ENCODE measurements at places on chromosomes 3 and 15.

- DNase-seq = no peak
Observed at GRCh38 chr15:33115191-33115861, 79.2 kb downstream of the FMN1 start.

DNA sequence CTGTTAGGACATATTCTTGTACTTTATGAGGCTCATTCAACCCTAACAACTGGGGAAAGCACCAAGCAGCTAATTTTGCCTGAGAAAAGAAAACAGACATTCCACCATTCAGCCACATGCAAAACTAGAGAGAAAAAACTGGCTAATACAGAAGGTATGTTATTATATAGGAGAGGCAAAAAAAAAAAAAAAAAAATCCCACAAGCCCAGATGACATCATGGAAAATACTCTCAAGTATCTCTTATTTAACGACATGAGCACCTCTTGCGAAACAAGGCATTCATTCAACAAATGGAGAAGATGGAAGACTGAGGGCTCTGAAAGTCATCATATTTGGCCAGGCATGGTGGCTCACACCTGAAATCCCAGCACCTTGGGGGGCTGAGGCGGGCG, 61.5 kb downstream of the PRICKLE2 start:
- no peak for DNase-seq

GRCh38 chr3:126146525-126147146, 33.8 kb downstream of the ALDH1L1 start:
- no peak for DNase-seq

DNA sequence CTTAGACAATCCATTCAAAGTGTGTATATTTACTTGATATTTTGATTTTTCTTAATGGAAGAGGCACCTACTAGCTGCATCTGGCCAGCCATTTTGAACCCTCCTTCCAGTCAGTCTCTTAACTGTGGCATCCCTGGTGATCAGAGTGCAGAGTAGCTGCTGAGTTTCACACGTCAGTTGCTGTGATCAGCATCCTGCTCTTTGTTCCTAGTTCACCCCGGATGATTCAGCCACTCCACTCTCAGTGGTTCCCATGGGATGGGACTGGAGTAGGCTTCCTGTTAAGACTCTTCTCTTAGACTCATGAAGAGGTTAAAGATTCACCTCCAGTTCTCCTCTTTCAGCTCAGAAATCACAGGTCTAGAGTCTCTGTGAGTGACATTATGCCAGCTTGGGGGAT, 75.8 kb downstream of the STXBP5L start:
- DNase-seq = no peak

DNA sequence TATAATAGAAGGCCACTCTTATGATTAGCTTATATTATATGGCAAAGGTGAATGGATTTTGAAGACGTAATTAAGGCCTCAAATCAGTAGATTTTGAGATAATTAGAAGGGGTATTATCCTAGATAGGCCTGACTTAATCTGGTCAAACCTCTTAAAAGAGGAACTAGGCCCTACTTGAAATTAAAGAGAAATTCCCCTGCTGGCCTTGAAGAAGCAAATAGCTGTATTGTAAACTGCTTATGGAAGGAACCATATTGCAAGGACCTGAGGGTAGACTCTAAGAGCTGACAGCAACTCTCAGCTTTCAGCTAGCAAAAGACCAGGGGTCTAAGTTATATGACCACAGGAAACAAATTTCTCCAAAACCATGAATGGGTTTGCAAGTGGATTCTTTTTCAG, 219.0 kb upstream of the ONECUT1 start:
- no peak for DNase-seq

DNA sequence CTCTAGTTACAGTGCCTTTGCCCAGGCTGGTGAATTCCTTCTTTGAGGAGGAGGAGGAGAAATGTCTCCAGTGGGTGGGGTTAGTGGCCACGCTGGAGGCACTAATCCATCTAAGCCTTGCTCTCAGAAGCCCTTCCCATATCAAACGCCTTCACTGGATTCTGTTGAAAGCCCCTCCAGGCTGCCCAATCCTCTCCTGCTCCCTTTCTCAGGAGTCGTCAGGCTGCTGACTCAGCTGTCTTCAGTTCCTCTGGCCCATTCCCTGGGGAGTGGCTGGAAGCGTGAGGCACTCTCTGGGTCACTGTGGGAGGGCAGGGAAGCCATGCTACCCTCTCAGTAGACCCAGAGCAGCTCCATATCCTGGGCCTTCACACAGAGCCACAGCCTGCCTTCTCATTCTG, 2.7 kb downstream of the AP2M1 start:
- DNase-seq = no peak

GRCh38 chr3:185649414-185649813, 63.3 kb downstream of the SENP2 start:
- no peak for DNase-seq

- no peak for DNase-seq
Observed at GRCh38 chr3:98445949-98446406, 17.0 kb upstream of the OR5K1 start.

- no peak for DNase-seq
Observed at GRCh38 chr3:160987982-160988964, 116.9 kb downstream of the B3GALNT1 start.

DNA sequence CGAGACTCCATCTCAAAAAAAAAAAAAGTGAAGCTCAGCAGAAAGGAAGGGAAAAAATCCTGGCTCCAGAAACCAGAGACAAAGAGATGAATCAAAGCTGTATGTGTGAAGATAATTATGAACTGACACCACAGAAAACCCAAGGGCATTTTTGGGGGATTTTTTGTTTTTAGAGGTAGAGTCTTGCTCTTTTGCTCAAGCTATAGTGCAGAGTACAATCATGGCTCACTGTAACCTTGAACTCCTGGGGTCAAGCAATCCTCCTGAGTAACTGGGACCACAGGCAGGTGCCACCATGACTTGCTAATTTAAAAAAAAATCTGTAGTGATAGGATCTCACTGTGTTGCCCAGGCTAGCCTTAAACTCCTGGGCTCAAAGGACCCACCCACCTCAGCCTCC, 22.8 kb downstream of the HCLS1 start:
- no peak for DNase-seq

GRCh38 chr15:35107122-35107521, 22.0 kb upstream of the NANOGP8 start:
- no peak for DNase-seq

GRCh38 chr15:65791335-65792137, 557 bp downstream of the DENND4A start:
- peak; percentile 41 for DNase-seq

GRCh38 chr15:94286583-94286982, 55.2 kb downstream of the MCTP2 start:
- DNase-seq = no peak

GRCh38 chr3:172561897-172562640, 38.8 kb upstream of the TNFSF10 start:
- DNase-seq = no peak

DNA sequence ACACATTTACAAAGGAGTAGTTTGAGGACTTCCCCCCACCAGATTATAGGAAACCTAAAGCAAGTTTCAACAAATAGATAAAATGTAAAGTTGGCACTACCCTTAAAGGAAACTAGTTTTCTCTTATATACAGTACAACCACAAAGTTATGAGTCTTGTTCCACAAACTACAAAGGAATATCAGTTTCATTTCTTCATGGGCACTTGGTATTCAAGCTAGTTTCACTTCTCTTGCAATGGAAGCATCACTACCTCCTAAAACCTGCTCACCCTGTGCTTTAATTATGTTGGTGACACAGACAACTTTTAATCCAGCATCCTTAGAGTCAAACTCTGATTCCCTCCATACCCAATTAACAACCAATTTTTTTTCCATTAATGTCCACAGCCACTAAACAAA, 707.0 kb downstream of the ROBO2 start:
- DNase-seq = no peak

DNA sequence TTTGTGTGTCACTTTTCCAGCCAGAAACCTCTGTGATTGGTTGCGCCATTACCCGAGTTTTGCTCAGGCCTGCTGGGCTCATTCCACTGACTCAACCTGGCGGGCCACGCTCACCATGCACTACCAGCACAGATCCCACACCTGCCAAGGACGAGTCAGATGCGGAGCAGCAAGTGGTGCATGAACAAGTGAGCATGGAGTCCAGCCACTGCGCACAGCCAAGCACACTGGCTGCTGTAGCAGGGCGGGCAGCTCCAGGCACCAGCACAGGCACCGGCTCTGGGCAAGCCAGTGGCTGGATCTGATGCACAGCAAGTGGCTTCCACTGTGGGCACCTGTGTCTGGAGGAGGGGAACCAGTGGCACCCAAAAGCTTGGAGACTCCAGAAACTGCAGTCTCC, 110.4 kb downstream of the CBLB start:
- no peak for DNase-seq

DNA sequence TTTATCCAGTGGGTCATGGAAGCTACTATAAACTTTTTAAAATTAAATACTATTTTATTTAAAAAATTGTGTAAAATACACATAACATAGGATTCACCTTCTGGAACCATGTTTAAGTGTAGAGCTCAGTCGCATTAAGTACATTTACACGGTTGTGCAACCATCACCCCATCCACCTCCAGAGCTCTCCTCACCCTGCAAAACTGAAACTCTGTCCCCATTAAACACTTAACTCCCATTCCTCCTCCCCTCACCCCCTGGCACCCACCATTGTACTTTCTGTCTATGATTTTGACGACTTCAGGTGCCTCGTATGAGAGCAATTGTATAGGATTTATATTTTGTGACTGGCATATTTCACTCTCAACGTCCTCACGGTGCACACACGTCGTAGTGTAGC, 70.7 kb downstream of the APBA2 start:
- no peak for DNase-seq

GRCh38 chr15:91723959-91724358, 129.5 kb upstream of the SLCO3A1 start:
- DNase-seq = no peak

DNA sequence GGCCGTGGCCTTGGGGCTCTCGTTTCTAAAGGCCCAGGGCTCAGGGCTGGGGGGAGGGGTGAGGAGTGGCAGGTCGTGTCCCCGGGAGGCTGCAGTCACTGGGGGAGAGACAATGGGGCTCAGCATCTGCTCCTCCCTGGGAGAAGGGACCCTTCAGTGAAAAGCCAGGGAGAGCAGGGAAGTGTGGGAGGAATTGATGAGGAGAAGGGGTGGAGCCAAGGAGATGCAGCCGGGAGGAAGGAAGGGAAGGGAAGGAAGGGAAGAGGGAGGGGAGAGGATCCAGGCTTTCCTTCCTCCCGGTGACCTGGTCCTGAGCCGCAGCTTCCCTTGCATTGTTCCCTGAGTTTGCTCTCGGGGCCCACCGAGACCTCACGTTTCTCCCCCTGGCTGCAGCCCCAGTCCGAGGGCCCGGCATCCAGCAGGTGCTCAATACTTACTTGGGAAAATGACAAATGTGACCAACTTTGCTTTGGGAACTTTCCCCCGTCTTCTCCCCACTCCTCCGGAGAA, 1.4 kb upstream of the ZNF710 start:
- no peak for DNase-seq

- no peak for DNase-seq
Observed at GRCh38 chr3:144350125-144350524, 378.5 kb downstream of the DIPK2A start.

DNA sequence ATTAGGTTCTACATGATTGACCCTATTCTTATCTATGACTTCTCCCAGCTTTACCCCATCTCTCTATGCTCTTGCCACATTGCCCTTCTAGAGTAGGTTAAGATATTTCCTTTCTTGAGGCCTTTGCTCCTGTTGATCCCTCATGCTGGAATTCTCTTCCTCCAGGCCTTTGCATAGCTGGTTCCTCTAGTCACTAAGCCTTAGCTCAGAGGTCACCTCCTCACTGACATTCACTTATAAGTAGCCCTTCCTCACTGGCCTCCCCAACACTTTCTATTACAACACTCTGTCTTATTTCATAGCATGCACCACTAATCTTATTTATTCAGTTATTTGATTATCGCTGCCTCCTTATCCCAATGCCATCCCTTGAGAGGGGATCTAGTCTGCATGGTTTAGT, 228.4 kb upstream of the COL8A1 start:
- DNase-seq = no peak

DNA sequence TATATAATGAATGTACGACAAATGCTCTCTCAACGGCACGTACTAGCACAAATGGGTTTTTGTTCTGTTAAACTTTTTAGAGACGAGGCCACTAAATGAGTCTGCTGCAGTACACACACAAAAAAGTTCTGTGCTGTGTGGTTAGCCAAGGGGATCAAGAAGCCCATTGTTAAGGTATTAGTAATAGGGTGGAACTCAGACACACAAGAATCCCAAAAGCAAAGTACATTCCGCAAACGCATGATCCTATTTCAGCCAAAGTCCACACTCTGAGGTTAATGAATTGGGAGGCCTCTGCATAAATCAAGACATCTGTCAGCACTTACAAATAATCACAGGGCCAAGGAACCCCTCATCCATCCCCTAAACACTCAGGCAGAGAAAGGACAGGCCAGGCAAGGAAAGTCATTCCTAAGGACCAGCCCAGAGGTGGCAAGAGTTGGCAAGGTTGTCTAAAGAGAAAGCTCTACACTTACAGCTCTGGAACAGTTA, 12.1 kb downstream of the OSBPL10 start:
- DNase-seq = no peak

- DNase-seq = no peak
Observed at GRCh38 chr15:74185710-74186348, 12.3 kb downstream of the ISLR start.

DNA sequence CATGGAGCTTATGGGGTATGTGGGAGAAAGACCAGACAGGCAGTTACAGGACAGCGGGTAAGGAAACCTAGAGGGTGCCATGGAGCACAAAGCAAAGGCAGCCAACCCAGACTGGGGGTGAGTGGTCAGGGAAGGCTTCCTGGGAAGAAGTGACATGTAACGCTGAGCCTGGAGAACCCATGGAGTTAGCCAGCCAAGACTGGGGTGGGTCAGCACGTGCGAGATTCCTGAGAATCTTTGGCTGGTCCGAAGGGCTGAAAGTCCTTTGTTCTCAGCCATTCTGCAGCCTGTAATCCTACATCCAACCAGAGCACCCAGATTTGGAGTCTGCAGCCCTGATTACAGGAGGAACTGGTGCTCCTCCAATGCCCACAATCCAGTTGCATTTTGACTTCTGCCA, 120.1 kb upstream of the WNT5A start:
- DNase-seq = no peak

DNA sequence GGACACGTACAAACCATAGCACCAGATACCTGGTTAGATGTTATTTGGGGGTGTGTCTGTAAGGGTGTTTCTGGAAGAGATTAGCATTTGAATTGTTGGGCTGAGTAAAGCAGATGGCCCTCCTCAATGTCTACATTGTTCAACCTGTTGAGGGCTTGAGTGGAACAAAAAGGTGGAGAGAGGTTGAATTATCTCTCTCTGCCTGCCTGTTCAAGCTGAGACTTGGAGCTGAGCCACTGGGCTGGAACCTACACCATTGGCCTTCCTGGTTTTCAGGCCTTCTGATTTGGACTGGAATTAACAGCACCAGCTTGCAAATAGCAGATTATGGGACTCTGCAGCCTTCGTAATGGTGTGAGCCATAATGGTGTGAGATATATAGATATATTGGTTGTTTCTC, 71.3 kb upstream of the CORO2B start:
- no peak for DNase-seq

DNA sequence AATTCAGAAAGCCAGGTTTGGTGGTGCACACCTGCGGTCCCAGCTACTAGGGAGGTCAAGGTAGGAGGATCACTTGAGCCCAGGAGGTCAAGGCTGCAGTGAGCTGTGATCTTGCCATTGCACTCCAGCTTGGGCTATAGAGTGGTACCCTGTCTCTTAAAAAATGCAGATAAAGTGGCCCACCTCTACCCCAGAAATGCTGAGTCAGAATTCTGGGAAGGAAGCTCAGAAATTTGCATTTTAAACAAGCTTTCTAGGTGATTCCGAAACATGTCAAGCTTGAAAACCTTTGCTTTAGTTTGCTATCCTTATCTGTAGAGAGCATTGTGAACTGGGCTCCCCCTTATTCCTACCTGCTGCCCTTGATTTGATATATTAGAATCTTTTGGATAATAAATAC, 7.7 kb downstream of the MED12L start:
- no peak for DNase-seq

All from naive B cell (primary cell).